ENCODE measurements at places on chromosomes 1 and 21.
A peak's percentile ranks its signal among the peaks of the same experiment; 100 is the strongest.

DNA sequence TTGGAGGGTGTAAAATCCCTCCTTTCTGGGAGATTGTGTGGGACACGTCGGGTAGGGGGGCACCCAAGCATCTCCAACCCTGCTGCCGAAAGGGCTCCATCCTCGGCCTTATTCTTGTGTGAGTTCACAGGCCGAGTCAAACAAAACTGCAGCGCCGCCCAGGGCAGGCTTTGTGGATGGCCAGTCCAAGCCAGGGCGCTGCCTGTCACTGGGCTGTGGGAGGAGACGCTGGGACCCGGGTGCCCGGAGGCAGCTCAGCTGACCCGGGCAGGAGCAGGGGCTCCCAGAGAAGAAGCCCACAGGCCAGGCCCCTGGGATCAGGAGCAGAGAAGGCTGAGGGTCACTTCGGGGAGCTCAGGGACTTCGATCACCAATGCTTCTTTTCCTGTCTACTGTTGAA lies 31.8 kb upstream of the ARHGEF16 start:
- DNase-seq, result no peak

DNA sequence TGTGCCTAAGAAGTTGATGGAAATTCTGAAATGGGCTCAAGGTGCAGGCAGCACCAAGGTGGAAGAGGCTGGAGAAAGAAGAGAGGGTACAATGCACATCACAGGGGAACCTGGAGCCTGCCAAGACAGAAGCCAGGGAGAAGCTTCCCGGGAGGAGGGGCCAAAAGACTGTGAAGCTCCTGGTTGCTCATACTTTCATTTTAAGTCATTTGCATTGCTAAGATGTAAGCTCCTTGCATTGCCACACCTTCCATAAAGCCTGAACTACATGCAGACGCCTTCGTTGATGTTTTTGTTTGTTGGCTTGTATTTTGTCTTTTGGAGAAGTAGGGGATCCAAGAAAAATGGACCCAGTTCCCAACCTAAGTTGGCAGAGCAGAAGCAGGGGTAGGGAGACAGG lies 69.0 kb downstream of the HMGB4 start:
- no peak for DNase-seq

DNA sequence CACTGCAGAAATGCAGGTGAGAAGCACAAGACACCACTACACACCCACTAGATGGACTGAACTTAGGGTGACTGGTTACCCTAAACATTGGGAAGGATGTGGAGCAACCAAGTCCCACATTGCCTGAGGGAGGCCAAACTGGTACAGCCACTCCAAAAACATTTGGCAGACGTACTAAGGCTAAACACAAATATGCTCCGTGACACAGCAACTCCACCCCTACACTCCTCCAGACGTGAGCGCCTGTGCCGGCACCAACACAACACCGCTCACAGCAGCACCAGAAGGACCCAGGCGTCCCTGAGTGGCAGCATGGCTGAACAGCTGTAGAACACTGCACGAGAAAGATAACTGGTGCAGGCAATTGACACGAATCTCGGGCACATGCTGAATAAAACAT lies 14.7 kb downstream of the PTTG1IP start:
- DNase-seq, result no peak

DNA sequence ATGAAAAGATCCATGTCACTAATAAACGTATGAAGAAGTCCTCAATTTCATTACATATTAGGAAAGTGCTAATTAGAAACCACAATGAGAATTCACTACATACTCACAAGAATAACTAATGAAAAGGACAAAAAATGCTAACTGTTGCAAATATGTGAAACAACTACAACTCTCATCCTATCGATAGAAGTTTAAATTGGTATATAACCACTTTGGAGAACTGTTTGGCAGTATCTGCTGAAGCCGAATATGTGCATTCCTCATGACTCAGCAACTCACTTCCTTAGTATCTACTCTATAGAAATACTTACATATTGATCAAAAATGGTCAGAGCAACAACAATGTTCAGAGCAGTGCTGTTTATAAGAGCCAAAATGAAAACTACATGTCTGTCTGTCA lies 66.8 kb downstream of the PLPPR4 start:
- DNase-seq, result no peak

DNA sequence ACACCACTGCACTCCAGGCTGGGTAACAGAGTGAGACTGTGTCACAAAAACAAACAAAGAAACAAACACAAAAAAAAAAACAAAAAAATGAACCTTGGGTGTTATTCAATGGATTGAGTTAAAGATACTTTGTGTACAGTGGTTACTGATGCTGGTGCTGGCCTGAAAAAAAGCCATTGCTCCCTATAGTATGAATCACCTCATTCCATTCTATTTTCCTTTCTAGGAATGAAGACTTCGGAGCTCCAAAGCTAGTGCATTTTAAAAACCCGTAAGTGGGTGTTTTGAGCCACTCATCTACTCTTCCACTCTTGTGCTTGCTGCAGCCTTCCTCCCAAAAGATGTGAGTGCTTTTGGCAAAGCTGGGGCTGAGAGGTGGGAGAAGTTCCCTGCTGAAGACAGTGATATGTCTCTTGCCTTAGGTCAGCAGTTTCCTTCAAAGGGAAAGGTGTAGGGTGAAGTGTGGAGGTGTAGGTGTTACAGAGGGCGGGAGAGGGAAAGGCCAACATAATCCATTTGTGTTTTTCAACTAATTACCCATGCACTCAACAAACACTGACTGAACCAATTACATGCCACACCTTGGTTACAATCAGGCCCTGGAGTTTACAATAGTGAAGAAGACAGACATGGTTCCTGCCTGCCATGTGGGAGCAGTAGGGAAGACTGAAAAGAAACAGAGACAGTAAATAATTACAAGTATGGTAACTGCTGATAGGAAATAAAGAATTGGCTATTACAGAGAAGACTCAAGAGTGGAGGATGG lies 55.0 kb upstream of the SERBP1 start:
- no peak for DNase-seq

- peak; percentile 43 for DNase-seq
Measured at GRCh38 chr21:28257276-28257675, 735.4 kb downstream of the LTN1 start.

DNA sequence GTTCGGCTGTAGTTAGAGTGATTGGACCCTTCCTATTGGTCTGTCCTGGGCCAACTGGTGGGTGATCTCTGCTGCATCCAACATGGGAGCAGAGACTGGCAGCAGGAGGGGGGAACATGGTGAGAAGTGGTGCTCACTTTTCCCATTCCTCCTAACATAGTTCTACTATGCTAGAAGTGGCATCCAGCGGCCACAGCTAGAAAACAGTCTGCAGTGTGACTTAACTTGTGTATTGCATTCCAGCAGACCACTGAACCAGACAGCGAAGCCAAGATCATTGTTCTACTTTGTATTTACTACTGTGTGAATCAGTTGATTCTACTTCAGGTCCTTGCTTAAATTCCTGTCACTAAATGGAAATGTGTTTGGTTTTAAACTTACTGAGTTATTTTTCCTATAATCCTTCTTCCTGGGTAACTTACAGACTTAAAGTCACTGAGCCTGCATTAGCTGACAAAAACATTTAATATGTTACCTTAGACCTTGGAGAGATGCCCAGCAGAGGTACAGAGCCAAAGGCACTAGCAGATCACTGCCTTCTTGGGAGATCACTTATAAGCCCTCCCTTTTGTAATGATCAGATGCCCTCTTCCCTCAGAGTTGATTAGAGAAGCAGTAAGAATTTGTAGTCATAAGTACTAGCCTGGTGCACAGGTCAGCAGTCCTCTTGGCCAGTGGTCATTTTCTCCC lies 8.2 kb downstream of the FABP3 start:
- DNase-seq, result no peak

GRCh38 chr1:107142140-107142542 lies 1.3 kb downstream of the NTNG1 start:
- peak; percentile 68 for DNase-seq

DNA sequence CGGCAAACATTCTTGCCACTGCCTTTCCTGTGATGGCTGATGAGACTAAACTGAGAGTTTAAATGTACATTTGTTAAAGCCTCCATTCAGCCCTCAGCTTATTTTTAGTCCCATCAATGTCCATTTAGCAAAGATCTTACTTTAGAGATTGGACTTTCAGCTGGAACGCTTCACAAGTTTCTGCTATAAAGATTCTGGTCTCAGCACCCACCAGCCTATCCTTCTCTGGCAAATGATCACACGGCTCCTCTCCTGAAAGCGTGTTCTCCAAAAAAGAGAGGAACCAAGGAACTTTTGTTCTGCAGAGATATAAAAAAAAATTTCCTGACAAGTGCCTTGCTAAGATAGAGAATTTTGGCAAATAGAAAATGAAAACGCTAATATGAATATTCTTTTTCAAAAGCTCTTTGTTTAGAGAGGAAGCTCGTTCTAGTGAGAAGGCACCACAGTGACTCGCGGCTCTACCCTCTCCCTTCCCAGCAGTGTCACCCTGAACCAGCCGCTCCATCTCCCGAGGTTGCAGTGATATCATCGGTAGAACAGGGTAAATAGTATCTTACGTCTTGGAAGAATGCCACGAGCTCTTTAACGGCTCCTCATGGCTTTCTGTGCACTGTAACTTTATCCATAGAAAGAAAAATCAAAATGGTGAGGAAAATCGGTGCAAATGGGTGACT lies 200.2 kb downstream of the APP start:
- DNase-seq, result peak; percentile 23

DNA sequence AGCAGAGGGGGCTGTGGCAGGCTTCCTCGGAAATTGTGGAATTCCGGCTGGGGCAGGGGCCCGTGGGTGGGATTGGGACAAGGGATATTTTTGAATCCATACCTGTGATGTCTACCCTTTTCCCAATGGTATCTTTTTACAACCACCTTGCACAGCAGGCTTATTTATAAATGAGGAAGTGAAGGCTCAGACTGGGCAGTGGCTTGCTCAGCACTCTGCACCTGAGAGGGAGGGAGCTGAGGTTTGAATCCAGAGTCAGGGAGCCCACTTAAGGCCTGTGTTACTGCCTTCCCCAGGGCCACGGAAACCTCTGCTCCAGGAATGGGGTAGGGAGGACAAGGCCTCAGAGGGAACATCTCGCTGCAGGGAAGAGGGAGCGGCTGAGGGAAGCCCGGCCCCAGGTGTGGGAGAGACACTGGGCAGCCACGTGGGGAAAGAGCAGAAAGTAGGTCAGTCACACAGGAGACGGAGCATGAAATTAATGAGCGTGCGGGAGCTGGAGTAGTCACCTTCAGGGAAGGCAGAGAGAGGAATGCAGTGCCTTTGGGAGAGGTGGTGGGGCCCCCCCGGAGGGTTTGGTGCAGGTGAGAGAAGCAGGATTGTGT lies 35.4 kb upstream of the SCMH1 start:
- no peak for DNase-seq

DNA sequence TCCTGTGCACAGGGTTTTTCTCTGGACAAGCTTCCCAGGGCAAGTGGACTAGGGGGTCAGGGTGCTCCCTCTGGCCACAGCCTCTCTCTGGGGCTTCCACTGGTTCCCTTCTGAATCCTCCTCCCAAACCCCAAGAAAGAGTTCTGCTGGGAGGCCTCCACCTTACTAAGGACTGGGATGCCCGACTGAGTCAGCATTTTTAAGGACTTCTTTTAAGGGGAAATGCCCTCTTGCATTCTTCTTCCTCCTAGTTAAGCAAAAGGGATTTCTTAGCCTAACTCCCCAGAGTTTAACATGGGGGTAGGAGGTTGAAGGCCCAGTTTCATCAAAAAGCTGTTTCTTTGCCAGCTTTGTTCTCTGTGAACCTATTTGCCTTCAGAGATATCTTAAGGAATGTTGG lies 99.7 kb upstream of the KRTAP19-8 start:
- no peak for DNase-seq

DNA sequence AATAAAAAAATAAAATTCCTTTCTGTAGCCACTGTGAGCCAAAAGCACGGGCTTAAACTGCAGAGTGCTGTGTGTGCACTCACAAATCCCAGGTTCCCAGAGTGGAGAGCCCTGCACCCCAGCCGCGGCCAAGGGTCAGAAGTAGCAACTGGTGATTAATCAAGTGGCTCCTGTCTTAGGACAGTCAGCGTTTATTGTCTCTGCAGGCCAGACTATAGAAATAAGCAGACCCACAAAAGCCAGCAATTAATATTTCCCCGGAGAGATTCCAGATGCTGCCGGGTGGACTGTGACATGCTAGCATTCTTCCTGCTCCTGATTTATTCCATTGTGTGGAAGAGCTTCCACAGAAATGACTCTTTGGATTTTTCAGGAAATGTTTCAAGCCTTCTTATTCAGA lies 412.2 kb downstream of the KIF26B start:
- DNase-seq, result no peak

- DNase-seq, result no peak
Measured at GRCh38 chr1:174051956-174052355, 29.8 kb upstream of the RC3H1 start.

DNA sequence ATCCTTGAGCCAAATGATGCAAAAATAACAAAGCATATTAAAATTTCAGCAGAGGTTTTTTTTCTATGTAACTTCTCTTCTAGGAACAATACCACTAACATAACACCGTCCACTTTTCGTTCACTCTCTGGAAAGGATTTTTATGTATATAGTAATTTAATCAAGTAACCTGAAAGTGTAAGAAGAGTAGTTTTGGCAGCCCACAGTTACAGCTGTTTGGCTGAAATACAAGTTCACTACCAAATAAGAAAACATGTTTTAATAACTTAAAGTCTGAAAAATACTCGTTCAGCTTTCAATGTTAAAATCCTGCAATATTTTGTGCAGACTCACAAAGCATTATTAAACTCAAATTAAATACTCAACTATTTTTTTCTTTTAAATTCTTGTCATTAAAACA lies 896.8 kb upstream of the ADGRL4 start:
- DNase-seq, result peak; percentile 14

DNA sequence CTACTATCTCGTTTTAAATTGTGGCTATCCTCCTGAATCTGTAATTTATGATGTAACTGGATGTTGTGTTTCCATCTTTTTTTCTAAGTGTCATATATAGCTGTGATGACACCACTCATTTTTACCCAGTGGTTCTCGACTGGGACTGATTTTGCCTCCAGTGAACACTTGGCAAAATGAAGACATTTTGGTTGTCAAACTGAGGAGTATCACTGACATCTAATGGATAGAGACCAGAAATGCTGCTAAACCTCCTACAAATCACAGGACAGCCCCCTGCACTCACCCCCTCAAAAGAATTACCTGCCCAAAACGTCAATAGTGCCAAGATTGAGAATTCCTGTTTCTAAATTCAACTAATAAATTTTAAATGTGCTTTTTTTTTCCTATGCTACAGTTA lies 1.9 kb downstream of the TRMT13 start:
- peak; percentile 32 for DNase-seq

- no peak for DNase-seq
Measured at GRCh38 chr1:60600532-60600931, 481.8 kb upstream of the NFIA start.

DNA sequence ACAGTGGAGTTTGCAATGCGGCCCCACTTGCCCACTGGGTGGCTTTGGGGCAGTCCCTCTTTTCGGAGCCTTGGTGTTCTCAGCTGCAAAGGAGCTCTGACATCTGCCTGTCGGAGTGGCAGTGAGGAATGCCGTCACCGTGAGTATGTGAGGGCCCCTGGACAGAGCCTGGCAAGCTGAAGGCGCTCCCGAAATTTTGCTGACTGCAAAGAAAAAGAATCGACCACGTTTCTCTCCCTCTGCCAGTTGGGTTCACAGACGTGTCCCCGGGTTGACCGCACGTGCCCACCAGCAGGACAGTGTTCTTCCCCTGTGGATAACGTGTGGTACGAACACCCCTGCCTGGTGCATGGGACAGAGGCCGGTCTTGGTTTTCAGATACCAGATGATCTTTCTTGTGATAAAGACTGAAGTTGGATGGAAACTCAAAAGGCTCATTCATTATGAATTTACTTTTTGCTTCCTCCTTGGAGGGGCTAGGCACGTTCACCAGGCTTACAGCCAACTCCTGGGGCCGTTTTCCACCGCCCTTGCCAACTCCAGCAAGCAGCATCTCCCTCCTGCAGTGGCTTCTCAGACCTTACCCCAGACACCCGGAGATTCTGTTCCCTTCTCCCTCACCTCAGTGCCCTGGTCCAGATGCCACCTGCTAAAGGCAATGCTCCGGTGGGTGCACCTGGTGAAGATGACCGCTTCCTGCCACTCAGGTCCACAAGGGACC lies 29.7 kb downstream of the ECE1 start:
- DNase-seq, result peak; percentile 44

All from choroid plexus epithelial cell (primary cell).